ENCODE measurements at places on chromosomes 11 and 22.

DNA sequence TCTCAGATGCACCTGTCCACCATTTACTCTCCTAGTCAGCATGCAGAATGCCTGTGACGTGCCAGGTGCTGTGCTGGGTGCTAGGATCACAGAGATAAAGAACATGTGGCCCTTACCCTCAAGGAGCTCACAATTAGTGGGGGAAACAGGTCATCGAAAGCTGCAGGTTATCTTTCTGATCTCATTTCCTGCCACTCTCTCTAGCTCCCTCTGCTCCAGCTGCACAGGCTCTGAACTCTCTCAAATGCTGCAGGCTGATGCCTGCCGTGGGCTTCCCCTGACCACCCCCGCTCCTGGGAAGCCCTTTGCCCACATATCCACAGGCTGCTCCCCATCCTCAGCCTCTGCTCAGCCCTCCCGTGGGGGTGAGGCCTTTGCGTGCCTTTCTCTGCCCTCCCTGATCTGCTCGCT lies 29.6 kb downstream of the SHANK3 start:
- DNase-seq: no peak

GRCh38 chr11:95507794-95508193 lies 276.8 kb upstream of the SESN3 start:
- DNase-seq: no peak

GRCh38 chr11:69310934-69311766 lies 17.2 kb downstream of the MYEOV start:
- no peak for DNase-seq

GRCh38 chr11:111120161-111120560 lies 125.4 kb upstream of the POU2AF2 start:
- no peak for DNase-seq

GRCh38 chr11:35735903-35736302 lies 73.3 kb downstream of the TRIM44 start:
- DNase-seq: no peak

DNA sequence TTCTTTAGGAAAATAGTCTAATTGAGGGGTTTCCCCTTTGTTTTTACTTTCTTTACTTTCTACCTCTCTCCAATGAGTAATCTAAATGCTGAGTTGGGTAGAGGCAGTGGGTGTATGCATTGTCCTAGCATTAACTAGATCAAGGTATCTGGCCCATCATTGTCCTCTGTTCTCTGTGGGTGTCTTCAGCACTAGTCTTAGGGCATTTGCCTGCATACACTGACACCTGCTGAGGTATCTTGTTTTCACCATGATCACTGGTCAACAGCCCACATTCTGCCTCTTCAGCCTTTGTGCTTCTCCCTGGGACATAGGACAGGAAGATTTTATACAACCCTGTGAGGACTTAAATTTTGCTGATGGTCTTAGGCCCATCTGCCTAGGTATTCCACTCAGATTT lies 371.1 kb downstream of the RAB38 start:
- no peak for DNase-seq

GRCh38 chr11:119470317-119471291 lies 47.6 kb upstream of the THY1 start:
- no peak for DNase-seq

DNA sequence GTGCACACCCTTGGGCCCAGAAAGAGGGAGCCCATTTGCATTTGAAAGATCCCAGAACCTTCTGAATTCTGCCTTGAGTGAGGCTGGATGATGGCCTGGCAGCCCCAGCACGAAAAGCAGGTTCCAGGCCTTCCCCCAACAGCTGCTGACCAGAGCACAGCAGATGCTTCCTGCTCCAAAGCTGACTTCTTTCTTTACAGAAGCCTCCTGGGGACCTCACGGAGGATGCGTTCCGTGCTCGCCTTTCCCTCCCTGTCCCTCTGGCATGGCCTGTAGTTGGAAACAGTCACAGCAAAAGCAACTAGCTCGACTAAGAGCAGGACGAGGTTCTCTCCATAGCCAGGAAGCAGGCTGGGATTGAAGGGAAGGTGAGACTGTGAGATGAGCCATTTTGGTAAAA lies 107.7 kb upstream of the B3GAT1 start:
- no peak for DNase-seq

DNA sequence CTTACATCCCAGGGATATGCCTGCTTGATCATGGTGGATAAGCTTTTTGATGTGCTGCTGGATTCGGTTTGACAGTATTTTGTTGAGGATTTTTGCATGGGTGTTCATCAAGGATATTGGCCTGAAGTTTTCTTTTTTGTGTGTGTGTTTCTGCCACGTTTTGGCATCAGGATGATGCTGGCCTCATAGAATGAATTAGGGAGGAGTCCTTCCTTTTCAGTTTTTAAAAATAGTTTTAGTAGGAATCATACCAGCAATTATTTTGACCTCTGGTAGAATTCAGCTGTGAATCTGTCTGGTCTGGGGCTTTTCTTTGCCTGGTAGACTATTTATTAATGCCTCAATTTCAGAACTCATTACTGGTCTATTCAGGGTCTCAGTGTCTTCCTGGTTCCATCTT lies 362.4 kb downstream of the JRKL start:
- no peak for DNase-seq

GRCh38 chr11:120168960-120169681 lies 31.2 kb upstream of the TRIM29 start:
- DNase-seq: peak; percentile 14

DNA sequence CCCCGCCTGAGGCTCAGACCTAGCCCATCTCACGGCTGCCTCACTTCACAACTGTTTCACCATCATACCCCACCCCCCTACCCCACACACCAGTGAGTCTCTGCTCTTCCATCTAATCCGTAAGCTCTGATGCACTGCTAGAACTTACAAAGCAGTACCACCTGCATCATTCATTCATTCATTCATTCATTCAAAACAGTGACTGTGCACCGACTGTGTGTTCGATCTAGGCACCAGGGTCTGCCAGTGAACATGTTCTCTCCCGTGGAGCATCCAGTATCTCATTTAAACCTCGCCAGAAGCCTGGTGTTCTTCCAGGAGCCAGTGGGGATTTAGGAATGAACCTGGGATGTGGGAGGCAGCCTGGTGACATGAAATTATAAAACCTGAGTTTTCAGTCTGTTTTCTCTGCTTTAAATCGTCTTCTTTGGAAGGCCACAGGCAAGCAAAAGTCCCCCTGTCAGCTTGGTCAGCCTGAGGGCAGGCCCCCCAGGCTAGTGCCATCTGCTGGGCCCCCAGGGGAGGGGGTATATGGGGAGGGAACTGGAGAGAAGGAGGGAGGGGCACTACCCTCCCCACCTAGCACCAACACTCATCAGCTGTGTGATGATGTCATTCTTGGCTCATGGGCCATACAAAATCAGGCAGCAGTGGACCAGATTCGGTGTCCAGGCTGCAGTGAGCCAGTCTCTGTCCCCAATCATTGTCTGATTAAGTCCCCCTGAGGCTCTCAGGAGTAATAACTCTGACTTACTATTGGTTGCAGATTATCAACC lies 18.4 kb downstream of the TMPRSS6 start:
- DNase-seq: no peak

DNA sequence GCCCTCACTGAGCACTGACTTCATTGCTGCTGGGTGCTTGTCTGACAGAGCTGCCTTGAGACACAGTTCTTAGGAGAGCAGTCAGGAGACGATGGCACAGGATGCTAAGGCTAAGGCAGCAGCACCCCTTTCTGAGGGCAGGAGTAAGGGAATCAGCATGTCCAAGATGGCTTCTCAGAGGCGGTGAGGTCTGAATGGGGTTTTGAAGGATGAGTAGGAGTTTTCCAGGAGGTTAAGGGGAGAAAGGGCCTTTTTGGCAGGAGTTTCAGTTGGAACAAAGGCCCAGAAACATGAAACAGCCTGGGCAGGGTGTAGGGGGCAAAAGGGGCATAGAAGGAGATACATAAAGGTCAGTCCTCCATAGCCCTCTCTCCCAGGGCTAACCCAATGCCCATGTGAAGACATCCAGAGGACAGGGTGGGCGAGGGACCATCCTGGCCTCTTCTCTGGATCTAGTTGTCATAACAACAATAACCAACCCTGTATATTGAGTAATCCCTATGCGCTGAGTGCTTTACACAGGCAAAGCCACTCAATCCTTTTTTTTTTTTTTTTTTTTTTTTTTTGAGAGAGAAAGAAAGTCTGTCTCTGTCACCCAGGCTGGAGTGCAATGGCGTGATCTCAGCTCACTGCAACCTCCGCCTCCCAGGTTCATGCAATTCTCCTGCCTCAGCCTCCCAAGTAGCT lies 19.0 kb downstream of the CYTH4 start:
- DNase-seq: no peak

DNA sequence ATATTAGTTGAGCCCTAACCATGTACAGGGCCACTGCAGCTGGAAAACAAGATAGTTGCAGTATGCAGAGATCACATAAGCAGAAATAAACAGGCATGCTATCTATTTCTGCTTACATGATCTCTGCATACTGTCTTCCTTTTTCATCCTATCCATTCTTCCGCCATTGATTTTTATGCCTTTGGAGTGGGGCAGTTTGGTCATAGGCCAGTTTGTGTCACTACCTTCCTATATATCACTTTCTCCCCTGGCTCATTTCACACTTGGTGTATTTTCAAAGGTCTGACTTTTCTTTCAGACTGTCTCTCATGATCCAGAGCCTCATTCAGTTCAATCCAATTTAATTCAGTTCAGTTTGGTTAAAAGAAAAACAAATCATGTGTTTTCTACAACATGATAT lies 829.6 kb downstream of the KCNA4 start:
- no peak for DNase-seq

- DNase-seq: no peak
Measured at GRCh38 chr11:17129003-17129402, 51.5 kb upstream of the RPS13 start.

- no peak for DNase-seq
Measured at GRCh38 chr11:29481738-29482137, 535.1 kb downstream of the KCNA4 start.

GRCh38 chr22:46584081-46584921 lies 35.9 kb upstream of the GRAMD4 start:
- DNase-seq: no peak

DNA sequence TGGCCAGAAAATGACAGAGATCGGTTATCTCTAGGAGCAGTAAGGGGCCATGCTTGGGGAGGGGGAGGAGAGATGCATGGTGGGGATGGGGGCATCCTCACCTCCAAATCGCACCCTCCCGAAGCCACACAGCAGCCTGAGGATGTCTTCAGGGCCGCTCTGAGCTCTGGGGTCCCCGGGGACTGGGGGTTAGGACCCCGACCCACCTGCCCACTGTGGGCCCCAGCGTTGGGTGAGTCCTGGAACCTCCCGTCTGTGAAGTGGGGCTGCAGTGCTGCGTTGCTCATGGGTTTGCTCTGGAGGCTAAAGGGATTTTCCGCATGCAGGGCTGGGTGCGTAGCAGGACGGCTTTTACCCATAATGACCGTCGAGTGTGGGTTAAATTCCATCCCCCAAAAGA lies 1046.3 kb downstream of the BRD1 start:
- DNase-seq: no peak

DNA sequence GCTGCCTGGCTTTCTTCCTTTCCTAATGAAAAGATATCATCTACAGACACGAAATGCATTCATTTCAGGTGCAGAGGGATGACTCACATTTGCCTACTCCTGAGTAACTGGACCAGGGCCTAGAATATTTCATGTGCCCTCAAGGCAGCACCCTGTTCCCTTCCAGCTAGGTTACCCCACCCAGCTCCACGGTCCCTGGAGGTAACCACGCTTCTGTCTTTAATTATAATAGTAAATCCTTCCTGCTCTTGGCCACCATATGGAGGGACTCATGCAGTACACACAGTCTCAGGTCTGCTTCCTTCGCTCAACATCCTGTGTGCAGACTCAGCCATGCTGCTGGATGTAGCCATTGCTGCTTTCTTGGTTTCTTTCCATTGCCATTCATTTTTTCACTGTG lies 22.3 kb downstream of the DHCR7 start:
- DNase-seq: no peak

GRCh38 chr11:71251761-71252268 lies 562 bp downstream of the SHANK2 start:
- no peak for DNase-seq

GRCh38 chr11:96388891-96389719 lies 607 bp downstream of the CCDC82 start:
- no peak for DNase-seq

DNA sequence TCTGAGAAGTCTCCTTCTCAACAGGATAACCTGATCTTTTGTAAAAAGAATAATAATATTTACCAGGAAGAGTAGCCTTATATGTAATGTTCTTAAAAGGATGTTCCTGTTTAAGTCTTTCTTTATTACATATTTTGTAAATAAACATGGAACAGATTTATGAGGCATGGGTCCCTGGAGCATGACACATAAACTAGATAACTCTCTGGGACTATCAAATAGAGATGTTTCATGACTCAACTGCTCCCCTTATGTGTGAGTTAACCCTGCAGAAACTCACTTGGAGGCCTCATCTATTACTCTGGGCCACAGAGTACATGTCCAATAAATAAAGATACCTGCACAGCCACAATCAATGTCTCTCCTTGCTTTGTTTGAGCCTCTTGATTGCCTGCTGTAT lies 64.6 kb downstream of the GDPD4 start:
- DNase-seq: no peak

DNA sequence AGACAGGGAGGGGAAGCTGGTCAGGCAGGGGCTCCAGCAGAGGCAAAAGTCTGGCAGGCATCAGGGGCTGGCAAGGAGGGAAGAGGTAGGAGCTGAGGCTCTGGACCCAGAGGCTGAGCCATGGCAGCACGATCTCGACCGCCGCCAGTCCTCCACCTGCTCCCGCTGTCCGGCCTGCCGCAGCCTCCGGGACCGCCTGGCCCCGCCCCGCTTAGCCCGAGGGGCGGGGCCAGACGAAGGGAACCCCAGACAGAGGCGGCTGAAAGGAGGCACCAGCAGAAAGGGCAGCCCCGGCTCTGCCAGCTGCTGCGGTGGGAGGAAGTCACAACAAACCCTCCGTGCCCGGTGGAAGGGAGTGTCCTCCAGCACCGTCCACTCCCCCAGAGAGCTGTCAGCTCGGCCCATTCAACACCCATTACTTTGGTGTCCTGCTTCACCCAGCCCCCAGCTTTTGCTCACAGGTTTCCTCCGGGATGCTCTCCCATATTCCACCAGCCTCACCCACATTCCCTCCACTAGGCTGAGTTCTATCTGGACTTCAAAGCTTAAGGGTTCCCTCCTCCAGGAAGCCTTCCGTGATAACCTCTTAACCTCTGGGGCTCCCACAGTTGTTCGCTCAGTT lies at the start of gene MFNG:
TSS of gene MFNG (minus strand) at position 161 of the 622 bp plus-strand sequence. CDS start 207 bp downstream, outside the sequence.
- DNase-seq: peak; percentile 47

GRCh38 chr11:67262731-67263675 lies 3.3 kb upstream of the GRK2 start:
- DNase-seq: no peak

GRCh38 chr11:94400839-94401772 lies at the start of gene GPR83:
Gene GPR83 (minus strand): TSS chr11:94401419. CDS start chr11:94401247, 172 bp downstream.
- no peak for DNase-seq

DNA sequence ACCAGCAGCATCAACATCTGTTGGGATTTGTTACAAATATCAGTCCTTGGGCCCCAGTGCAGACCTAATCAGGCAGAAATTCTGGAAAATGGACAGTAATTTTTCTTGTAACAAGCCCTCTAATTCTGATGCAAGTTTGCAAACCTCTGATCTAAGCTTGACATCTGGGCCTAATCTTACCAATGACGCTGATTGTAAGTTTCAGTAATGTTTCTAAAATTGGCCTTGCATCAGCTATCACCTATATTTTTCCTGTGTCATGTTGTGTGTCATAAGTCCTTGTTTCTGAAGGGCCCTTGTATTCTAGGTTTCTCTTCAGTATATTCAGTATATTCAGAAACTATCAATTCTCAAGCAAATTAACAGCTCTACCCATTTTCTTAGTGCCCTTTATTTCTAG lies 36.4 kb downstream of the ZNF215 start:
- DNase-seq: no peak
